NCI-H1436 (cell line): ENCODE measurements at places on chromosomes 6 and 20.

DNA sequence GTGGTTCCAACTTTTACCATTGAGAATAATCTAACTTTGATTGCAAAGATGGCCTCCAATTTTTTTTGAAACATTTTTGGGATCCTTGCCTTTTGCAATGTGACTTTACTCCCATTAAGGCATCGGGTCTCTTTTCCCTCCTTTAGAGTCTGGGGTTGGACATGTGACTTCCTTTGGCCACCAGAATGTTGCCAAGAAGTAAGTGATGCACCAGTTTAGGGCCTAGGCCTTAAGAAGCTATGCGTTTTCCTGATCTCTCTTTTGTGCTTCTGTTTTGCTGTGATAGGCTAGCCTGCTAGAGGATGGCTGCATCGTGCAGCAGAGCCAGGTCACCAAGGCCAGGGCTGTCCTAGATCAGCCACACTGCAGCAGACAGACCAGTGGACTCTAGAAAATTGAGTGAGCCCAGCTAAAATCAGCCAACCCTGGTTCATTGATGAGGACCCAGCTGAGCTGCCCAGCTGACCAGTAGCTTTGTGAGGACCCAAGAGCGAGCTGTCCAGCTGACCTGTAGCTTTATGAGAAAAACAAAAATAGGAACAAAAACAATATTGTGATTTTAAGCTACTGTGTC is 594.0 kb upstream of the JAG1 start:
- DNase-seq, result no peak

DNA sequence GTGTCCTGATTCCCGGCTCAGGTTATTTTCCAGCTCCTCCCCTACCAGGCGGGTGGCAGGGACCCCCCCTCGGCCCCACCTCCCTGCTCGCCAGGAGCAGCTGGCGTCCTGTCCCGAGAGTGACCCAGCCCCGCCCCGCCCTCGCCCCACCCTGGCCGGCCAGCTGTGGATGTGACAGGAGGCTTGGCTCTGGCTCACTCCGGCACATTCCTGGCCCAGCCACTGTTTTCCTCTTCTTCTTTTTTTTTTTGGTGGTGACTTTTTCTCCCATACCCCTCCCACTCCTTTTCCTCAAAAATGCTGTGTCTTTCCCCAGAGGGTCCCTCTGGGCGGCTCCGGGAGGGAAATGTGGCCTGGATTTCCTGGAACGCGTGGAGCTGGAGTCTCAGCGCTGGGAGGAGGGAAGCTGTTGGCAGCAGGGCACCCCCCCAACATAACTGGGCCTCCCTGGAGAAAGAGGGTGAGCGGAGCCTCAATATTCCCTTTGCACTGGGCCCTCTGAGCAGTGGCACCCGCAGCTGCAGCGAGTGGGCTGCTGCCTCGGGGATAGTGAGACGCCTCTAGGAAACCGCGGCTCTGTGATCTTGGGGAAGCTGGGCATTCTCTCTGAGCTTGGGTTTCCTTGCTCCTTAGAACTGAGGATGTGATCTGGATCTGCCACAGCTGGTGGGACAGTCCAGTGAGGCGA is 28.3 kb upstream of the CSNK2A1 start:
- no peak for DNase-seq

DNA sequence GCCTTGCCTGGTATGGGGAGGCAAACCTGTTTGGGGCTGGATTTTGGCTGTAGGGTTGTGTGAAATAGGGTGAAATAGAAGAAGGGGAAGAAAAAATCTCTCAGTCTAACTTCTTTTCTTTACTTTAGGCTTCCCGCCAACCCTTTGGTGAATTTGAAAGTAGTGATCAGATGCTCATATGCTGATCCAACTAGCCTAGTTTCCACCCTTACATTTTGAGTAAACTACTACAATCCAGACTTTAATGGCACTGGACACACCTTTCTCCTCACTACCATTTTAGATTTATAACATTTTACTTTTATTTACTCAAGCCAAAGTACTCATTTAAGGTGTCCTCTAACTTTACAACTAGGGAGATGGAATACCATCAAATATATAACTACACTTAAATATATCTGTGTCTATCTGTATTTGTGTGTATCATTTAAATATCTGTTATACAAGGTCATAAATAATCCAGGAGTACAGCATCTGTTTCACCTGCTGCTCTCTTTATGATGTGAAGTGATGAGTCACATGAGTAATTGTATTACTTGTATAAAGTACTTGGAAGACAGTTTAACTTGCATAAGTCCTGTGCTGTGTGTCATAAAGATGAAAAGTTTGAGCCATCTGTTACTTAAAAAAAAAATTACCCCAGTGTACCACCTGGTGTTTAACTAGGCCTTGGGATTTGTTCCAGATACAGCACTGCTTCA is 172.1 kb downstream of the CDKAL1 start:
- DNase-seq, result no peak

- DNase-seq, result no peak
These were observed 2.6 kb downstream of the SLCO4A1 start for GRCh38 chr20:62644802-62645496.

DNA sequence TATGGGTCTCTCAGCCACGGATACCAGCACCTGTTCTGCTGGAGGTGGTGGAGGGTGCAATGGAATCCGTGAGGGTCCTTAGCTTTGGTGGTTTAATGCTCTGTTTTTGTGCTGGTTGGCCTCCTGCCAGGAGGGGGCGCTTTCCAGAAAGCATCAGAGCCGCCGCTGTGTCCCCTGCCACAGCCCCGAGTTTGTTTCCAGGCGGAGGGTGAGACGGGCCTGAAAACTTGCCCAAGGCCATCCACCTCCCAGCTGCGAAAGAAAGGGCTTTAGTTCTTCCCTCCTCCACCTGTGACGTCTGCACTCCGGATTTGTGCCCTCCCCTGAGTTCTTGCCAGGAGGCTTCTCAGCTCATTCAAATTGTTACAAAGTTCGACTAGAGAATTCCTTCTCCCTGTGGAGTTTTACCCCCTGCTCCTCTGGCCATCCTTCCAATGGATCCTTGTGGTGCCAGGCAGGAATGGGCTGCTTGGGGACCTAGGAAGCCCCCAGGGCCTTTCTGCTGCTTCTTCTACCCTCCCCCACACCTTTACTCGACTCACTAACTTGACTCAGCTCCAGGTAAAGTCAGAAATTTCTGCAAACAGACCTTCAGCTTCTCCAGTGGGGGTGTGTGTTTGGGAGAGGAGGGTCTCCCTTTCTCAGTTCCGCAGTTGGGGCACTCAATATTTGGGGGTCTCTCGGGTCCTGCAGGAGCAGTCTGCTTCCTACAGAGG is 873.7 kb downstream of the KIF16B start:
- DNase-seq, result no peak

- no peak for DNase-seq
These were observed 135.1 kb downstream of the ZFP64 start for GRCh38 chr20:52056203-52057062.

- DNase-seq, result no peak
These were observed 50.3 kb downstream of the UTRN start for GRCh38 chr6:144335311-144335861.

DNA sequence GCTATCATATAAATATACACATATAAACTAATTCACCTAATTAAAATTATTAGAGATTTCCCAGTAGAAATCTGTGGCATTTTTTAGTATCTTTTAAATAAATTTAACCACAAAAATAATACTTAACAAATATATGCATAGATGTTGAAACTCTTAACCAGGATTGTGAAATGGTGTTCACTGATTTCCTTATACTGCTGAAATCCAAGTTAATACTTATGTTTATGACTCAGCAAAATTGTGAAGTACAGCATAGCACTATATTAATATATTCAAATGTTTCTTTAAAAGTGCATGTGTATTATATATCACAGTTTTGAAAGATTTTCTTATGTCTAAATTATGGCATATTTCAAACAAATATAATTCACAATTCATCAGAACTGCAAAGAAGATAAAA is 328.2 kb upstream of the MANEA start:
- DNase-seq, result no peak

DNA sequence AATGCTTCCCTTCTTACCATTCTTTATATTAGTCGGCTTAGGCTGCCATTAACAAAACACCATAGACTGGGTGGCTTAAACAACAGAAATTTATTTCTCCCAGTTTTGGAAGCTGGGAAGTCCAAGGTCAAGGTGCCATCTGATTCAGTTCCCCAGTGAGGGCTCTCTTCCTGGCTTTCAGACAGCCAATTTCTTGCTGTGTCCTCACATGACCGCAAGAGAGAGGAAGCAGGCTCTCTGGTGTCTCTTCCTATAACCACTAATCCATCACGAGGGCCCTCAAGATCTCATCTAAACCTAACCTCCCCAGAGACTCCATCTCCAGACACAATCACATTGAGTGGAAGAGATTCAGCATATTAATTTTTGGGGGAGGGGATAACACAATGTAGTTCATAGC is 193.0 kb upstream of the SGK1 start:
- DNase-seq, result peak; percentile 19

DNA sequence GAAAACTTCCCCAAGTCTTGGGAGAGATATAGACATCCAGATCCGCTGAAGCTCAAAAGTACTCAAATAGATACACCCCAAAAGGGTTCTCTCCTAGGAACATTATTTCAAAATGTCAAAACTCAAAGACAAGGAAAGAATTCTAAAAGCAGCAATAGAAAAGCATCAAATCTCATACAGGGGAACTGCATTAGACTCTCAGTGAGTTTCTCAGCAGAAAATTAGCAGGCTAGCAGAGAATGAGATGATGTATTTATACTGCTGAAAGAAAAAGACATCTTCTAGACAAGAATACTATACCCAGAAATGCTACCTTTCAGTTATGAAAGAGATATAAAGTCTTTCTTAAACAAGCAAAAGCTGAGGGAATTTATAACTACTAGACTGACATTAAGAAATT is 75.5 kb upstream of the RIMS1 start:
- DNase-seq, result no peak

DNA sequence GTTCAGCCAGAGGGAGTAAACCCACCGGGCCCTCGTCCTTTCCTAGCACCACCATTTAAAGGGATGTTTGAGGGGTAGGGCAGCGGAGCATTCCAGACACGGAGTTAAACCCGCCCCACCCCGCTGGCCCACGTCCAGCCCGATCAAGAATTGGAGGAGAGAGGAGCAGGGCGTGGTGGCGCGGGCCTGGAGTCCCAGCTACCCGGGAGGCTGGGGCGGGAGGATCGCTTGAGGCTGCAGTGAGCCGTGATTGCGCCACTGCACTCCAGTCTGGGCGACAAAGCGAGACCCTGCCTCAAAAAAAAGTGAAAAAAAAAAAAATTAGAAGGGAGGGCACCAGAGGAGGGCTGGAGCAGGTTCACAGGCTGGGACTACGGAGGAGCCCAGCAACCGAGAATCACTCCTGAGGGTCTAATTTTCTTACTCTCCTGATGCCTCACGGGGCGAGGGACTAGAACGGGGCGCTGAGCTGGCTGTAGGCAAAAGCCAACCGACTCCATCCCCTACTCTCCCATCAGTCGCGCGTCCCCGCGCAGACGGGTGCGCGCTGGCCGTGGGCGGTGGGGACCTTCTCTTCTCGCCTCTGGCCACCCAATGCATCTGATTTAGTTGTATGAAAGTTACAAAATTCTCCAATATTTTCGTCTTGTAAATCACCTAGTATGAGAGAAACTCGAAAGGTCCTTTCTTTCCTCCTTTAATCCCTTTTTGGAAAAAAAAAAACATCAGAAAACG is 6.1 kb upstream of the HSPA1B start:
- DNase-seq, result peak; percentile 26

- no peak for DNase-seq
These were observed 17.1 kb upstream of the TGM6 start for GRCh38 chr20:2363587-2363986.

DNA sequence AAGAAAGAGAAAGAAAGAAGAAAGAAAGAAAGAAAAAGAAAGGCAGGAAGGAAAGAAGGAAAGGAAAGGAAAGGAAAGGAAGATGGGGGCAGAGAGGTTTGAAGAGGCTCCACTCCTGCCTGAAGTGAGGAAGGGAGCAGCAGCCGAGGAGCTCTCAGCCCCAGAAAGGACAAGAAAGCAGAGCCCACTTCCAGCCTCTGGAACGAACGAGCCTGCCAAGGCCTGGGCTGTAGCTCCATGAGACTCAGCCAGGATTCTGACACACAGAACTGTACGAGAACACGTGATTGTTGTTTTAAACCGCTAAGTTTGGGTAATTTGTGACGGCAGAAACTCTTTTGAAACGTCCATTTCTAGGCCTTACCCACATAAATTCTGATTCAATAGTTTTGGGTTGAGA is 69.5 kb downstream of the TTLL2 start:
- DNase-seq, result no peak

- DNase-seq, result no peak
These were observed 4.7 kb upstream of the SHLD1 start for GRCh38 chr20:5745416-5746030.

DNA sequence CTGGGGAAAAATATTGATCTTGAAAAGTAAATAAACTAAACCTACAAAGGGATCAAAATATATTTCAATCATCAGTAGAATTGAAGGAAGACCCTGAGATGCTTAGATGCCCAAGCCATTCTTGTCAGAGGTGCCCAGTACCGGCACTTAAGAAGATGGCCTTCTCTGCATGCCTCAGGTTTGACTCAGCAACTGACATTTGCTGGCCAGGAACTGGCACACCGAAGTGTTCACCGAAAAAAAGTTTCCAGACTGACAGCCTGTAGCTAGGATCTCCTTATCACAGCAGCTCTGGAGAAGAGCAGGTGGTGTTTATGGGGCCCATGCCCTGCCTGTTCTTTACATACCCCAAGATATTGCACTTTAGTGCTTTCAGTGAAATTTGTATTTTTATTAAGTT is 203.2 kb downstream of the MOXD1 start:
- no peak for DNase-seq

DNA sequence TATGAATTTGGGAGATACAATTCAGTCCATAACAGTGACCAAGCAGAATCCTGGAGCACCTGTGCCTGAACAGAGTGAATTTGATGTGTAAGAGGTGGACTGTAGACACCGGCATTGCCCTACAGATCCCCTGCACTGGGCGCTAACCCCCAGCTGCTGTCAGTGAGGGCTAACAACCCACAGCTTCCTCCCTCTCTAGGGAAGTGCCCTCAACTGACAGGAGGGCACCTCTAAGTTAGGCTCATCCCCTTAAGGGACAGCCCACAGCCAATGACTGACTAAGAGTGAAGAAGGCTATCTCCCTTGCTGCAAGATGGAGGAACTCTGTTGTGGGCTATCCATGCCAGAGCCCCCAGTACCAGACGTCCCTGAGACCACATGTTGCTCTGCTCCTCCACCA is 15.3 kb upstream of the BPIFB1 start:
- DNase-seq, result no peak

DNA sequence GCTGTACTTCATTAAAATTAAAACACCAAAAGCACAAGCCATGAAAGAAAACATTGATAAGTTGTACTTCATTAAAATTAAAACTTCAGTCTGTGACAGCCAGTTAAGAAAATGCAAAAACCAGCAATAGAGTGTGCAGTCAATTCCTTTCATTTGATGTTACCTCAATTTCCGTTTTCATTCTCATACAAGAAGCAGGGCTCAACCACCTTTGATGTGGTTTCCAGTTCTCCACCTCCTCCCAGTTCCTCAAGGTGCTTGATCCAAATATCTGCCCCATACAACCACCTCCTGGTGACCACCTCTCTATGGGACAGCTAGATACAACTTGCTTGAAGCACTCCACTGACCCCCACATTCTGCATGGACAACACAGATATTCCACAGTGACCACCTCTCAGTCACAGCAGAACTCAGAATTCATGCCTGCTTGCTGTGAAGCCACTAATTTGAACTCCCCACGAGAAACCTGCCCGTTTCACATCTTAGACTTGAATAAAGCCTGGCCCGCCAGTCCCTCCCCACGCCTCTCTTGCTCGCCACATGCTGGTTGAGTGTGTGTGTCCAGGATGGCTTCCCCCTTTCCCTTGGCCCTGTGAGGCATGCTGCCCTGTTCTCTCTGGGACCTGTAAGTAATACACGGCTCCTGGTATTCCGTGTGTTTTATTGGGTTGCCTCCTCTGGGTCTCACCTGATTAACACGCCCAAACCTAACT is 66.1 kb downstream of the FAM50B start:
- DNase-seq, result no peak

GRCh38 chr20:45300961-45301360 is 5.7 kb upstream of the RBPJL start:
- no peak for DNase-seq
